ENCODE measurements at places on chromosomes 13 and 19. TPM values are rescaled to one million over a fixed set of nuclear protein-coding genes. Genes with fewer than 3 reads are reported as not detected.

GRCh38 chr19:20503476-20503875 lies 62.1 kb downstream of the ZNF737 start:
- no peak for DNase-seq

DNA sequence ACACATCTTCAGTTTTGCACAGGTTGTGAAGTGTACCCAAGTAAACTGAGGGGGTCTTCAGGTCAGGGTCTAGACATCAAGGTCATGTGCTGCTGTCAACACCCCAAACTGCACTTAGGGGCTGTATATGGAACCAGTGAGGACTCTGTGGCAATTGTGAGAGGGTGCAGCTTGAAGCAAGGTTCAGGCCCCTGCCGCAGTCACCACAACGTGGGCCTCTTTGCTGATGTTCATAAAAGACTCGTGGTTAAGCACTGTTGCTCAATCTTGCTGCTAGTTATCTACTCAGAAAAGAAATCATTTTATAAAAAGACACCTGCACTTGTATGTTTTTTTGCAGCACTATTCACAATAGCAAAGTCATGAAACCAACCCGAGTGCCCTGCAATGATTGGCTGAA lies 907.4 kb downstream of the UQCRFS1 start:
- DNase-seq = no peak

GRCh38 chr13:95480131-95480545 lies 72.4 kb upstream of the CLDN10 start:
- no peak for DNase-seq

The SIGLEC10 gene
- total RNA-seq = not detected

- DNase-seq = no peak
Observed at GRCh38 chr13:37295071-37295470, 189.6 kb upstream of the CSNK1A1L start.

DNA sequence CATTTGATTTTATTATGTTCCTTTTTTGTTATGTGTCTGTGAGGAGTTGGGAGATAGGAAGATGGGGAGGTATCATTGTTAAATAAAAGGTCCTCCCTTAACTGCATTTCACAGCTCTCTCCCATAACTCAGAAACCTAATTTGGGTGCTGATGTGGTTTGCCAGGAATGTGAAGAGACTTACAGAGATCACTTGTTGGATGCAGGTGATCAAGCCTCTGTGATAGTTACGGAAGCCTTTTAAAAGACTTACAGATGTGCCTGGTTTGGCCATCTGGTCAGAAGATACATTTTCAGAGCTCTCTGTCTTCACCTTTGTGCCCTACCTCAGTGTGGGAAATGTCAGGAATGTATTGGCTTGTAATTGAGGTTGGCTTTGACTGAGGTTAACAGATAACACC lies 146.1 kb downstream of the STOML3 start:
- DNase-seq = no peak

- DNase-seq = no peak
Observed at GRCh38 chr19:29318581-29318980, 105.6 kb upstream of the UQCRFS1 start.

The TRAPPC5 gene
- total RNA-seq = 83.8 TPM

DNA sequence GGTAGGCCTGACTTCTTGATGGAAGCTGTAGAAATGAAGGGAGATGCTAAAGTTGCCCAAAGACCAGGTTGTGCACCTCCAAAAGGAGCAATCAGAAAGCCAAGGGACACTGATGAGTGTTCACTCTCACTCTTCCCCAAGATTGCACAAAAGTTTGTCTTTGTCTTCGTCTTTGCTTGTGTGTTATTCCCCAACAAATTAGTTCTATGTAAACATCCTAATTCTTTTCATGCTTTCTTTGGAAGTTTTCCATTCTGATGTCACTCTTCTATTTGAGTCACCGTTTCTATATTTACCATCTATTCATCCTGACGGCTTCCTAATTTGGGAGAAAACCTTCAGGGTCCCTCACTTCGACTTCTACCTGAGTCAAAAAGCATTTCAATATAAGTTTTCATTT lies 3.7 kb upstream of the TMEM272 start:
- DNase-seq = no peak

The METTL21C gene
- not detected for total RNA-seq
